MCF 10A (cell line): ENCODE measurements at places on chromosomes 2 and 18.
A peak's percentile ranks its signal among the peaks of the same experiment; 100 is the strongest.

DNA sequence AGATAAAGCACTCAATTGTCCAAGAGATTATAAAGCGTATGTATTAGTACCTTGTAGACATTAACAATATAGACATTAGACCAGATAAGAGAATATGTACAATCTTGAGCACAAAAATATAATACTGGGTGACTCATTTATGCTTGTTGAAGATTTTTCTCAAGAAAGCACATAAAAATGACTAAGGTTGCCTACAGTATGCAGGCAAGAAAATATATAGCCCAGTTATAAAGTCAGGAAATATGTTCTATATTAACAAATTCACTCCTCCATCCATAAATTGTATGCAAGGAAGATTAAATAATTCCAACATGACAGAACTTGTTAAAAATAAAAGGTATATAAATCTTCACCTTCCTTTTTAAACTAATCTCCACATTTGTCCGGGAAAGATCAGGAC is 356.4 kb upstream of the SLC39A10 start:
- no peak for DNase-seq

DNA sequence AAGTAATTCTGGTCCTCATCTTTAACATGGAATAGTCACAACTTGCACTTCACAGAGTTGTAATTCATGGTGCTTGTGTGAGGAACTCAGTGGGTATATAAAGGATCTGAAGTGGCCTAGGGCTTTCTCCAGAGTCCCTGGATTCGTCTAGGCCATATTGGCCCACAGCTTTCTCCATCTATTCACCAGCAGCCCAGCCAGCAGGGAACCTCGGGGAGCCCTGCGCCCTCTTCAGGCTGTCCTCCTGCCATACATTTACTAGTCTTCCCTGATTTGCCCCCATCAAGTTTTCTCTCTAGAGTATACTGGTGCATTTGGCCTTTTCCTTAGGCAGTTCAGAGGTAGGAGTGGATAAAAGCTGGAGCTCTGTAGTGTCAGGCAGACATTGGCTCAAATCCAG is 278.3 kb downstream of the MYCN start:
- DNase-seq = peak; percentile 8

- no peak for DNase-seq
Observed at GRCh38 chr2:28405537-28405936, 12.9 kb downstream of the FOSL2 start.

DNA sequence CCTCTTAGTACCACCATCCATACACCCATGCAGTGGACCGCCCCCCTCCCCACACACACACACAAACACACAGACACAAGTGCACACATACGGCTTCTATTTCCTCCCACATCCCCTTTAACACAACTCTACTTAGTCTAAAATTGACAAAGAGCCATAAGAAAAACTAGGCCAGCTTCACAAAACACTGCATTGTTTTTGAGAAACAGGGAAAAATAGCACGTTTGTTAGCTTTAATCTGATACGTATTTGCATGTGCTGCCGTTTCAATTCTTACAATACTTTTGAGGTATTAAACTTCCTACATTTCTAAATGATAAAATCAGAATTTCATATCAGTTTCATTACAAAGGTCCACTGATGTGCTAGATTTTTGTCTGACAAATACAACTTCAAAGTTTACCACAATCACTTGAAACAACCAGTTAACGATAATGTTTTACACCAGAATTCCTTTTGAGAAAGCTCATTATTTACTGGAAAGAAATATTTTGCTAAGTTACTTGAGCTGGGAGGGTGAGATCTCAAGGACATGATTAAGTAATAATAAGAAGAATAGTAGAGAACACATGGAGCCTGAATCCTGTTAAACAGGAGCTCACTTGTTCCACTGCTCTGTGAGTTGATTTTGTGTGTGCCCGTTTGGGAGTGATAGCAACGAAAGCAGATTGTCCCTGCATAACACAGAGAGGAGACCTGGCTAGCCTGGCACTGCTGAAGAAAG is 74.5 kb downstream of the MOGAT1 start:
- no peak for DNase-seq

DNA sequence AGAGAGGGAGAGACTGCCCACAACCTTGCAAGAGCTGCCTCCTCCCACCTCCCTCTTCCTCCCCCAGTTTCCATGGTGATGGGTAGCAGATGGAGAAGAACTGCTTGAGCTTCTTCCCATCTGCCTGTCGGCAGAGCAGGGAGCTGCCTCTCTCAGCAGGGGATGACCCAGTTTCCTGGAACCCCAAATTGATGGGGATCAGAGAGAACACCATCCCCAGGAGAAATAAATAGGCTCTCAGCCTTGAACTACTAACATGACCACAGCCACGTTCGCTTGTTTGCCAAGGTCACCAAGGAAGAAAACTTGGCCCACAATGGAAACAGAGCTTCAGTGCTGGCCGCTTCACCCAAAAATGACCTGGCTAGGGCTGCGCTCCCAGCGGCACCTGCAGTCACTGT is 82.2 kb downstream of the ADD2 start:
- no peak for DNase-seq

DNA sequence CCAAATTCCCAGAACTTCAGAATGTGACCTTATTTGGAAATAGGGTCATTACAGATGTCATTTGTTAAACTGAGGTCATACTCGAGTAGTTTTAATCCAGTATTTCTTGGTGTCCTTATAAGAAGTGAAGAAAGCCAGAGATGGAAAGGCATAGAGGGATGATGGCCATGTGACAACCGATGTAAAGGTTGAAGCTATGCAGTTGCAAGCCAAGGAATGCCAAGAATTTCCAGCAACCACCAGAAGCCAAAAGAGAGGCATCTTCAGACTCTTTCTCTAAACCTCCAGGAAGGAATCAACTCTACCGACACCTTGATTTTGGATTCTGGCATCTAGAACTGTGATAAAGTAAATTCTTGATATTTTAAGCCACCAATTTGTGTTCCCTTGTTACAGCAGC is 242.2 kb downstream of the CDH20 start:
- no peak for DNase-seq

DNA sequence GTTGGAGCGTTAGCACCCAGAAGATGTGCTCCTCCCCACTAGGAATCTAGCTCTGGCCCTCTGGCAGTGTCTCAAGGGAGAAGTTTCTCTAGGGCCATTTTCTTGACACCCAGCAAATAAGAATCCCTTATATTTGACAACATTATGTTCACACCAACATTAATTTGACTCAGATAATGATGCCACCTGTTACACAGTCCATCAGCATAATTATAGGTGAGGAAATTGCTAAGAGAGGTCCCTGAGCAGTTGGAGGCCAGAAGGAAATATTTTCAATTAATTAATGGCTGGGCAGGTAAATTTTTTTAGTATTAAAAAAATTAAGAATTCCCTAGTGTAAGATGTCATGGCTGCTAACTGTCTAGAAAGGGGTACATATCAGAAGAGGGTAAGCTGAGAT is 36.5 kb downstream of the PRKCE start:
- no peak for DNase-seq
